ENCODE measurements at places on chromosomes 2 and 18.
A peak's percentile ranks its signal among the peaks of the same experiment; 100 is the strongest.

DNA sequence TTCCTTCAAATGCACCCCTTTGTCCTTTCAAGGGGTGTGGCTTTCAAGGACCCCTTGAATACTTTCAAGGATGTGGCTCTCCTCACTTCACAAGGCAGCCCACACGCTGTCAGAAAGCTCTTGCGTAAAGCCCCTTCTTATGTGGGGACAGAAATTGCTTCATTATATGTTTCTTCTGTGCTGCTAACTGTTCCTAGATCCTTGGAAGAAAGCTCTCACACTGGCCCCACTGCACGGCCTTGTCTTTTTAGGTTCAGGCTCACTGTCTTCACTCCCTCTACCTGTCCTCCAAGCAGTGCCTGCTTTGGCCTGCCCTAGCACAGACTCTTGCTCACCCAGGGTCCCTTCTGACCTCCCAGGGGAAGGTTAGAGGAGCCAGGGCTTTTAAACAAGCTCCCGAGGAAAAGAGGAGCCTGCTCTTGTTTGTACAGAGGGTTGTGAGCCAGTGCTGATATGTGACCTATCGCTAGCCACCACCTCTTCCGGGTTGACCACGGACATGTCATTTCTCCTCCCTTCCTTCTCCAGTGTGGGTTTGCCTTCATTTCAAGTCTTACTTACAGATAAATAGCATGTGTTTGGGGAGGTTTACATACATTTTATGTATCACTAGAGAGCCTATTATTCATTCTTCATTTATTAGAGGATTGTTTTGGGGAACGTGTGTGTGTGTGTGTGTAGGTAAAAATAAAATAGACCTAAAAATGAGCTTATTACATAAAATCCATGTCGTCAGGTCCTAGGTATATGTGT lies 94.7 kb downstream of the RTN4 start:
- no peak for DNase-seq

DNA sequence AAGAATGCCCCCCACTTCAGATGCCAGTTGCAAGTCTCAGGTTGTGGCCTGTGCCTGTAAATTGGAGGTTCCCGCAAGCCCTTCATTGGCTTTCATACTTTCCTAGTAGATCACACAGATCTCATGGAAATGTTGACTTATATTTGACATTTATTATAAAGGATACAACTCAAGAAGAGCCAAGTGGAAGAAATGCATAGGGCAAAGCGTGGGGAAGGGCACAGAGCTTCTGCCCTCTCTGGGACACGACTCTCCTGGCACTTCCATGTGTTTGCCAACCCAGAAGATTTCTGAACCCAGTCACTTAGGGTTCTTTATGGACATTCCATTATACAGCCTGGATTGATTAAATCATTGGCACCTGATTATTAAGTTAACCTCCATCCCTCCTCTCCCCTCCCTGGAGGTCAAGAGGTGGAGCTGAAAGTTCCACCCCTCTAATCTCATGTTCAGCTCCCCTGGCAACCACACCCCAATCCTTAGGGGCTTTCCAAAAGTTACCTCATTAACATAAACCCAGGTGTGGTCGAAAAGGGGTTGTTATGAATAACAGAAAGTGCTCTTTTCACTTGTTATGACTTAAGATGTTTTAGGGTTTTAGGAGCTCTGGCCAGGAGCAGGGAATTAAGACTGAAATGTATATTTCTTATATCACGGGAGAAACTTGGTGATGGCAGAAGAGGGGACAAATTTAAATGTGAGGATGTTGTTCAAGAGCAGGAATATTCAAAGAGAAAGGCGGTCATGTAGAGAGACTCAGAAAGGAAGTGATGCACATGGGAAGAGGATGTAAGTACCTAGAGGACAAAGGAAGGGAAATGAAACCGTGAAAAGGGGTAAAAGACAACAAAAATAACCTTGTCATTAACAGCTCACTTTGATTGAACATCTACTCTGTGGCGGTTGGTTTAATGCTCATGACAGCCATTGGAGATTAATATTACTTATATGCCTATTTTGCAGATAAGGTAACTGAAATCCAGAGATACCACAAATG lies 31.8 kb downstream of the SP100 start:
- DNase-seq = peak; percentile 27

- no peak for DNase-seq
Observed at GRCh38 chr2:100756704-100757103, 63.2 kb upstream of the NPAS2 start.

DNA sequence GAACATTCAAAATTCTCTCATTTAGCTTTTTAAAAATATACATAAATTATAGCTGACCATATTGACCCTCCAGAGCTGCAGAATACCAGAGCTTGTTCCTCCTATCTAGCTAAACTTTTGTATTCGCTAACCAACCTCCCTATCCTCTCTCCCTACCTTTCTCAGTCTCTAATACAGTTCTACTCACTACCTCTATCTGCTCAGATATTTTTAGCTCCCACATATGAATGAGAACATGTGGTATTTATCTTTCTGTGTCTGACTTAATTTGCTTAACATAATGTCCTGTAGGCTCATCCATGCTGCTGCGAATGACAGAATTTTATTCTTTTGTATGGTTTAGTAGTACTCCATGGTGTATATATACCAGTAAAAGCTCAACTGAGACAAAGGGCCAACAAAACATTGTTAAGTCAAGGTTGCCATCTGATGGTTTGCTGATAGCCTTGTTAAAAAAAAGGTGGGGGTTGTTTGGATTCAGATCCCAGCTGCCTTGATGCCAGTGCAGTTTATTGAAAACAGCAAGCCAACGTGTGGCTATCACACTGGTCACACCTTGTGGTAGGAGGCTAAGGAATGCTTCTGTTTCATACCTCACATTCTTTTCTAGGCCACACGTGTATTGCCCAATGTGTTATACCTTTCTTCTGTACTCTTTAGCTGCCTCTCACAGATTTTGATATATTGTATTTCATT lies 101.5 kb downstream of the VWA3B start:
- no peak for DNase-seq

GRCh38 chr2:8595811-8596600 lies 85.8 kb upstream of the ID2 start:
- DNase-seq = no peak

- DNase-seq = no peak
Observed at GRCh38 chr2:126885751-126886210, 12.9 kb upstream of the TEX51 start.

DNA sequence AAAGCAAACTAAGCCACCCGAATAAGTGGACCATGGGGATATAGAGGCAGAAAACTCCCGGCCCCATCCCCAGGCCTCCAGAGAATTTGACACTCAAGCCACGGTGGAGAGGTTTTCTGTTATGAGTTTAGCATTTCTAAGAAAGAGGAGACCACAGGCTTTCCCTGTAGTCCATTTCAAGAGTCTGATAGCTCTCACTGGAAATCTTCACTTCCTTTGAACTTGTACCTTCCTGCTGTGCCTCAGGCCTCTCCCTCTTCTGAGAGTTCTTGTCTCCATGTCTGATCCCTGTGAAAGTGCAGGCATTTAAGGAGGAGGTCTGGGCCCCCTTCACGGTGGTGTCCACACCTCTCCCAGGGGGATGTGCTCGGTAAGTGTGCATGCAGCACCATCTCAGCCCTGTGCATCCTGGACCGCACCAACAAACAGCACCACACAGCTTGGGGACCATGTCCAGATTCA lies 113.7 kb downstream of the BCL2 start:
- peak; percentile 34 for DNase-seq

- DNase-seq = no peak
Observed at GRCh38 chr2:141856215-141856919, 274.4 kb downstream of the LRP1B start.

- no peak for DNase-seq
Observed at GRCh38 chr2:223602972-223603371, 811 bp upstream of the SCG2 start.

- DNase-seq = no peak
Observed at GRCh38 chr2:11343650-11344341, 640 bp downstream of the ROCK2 start.

DNA sequence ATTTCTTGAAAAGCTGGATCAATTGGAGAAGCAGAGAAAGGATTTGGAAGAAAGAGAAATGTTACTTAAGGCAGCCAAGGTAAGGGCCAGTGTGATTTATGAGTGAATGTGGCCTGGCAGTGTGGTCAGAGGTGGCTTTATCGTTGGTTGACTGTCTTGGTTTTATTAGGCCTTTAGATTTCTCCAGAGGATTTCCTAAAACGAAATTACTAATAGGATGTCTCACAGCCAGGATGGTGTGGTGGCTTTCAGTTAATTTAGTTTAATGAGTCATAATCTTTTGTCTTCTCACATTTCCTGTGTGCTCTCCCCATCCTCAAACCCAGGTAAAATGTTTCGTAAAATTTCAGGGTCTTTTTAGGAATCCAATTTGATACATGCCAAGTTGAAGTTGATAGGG lies 100.8 kb downstream of the TAF4B start:
- no peak for DNase-seq

- no peak for DNase-seq
Observed at GRCh38 chr2:36671731-36672130, 24.8 kb upstream of the VIT start.

- no peak for DNase-seq
Observed at GRCh38 chr2:163713534-163714311, 22.1 kb downstream of the FIGN start.

DNA sequence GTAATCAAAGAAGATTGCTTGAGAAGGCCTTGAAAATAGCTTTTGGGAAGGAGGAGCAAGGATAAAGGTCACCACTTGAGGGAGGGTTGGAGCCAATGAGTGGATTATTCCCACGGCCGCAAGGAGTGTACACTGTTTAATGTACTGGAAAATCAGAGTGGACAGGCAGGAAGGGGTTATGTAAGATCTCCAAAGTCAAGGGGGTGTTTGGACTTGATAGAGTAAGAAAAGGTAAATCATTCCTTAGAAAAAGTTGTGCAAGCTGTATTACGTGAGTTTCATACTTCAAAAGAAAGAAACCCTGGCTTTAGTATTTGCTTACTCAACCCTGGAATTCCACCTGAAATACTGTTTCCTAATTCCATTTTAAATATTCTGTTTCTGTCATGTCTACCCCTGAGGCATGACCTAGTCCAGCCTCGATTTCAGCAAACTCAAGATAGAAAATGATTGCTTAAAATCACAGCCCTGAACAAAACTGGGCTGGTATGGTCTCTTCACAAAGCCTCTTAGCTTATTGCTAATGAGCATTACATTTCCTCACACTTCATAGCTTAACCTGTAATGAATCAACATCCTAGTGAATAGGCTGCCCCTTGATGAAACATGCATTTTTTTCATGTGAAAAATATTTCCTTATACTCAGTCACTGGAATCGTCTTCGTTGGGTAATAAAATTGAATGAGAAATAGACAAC lies 1.1 kb downstream of the MREG start:
- no peak for DNase-seq

- DNase-seq = no peak
Observed at GRCh38 chr2:206323486-206323885, 49.0 kb downstream of the ZDBF2 start.

GRCh38 chr2:15748736-15749323 lies 157.2 kb downstream of the DDX1 start:
- DNase-seq = no peak

DNA sequence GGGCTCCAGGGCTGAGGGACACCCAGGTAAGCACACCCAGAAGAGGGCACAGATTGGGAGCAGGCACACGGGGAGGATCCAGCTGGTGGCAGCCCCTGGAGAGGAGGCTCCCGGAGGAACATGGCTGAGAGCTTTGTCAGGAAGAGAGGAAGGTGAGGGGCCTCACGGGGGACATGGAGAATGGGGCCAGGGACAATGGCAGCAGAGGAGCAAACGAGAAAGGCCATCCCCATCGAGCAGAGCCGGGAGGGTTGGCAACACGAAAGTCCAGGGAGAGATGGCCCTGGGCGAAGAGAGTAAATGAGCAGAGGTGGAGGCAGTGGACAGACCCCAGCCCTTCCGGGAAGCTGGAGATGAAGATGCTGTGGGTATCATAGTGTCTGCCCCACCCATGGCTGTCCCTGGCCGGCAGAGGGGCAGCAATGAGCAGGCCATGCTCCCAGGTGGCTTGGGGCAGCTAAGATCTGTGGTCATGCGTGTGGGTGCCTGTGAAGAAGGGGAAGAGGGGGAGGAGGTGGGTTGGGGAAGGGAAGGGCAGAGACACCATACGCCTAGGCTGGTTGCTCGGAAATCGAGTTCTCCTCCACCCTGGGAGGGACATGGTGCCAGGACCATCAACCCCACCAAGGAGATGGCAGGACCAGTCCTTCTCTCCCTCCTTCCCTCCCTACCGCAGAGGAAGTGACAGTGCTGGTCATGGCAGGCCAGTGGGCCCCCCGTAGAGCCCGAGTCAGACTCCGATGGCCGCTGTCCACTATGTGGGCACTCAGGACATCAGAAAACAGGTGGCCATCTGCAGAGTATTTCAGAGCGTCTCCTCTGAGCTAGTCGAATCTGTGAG lies 191.7 kb downstream of the NDUFA10 start:
- no peak for DNase-seq

- no peak for DNase-seq
Observed at GRCh38 chr2:191728750-191729624, 51.1 kb downstream of the NABP1 start.

- no peak for DNase-seq
Observed at GRCh38 chr2:37349231-37349860, 4.9 kb downstream of the QPCT start.

GRCh38 chr2:120958623-120959366 lies 223.1 kb downstream of the GLI2 start:
- DNase-seq = no peak

DNA sequence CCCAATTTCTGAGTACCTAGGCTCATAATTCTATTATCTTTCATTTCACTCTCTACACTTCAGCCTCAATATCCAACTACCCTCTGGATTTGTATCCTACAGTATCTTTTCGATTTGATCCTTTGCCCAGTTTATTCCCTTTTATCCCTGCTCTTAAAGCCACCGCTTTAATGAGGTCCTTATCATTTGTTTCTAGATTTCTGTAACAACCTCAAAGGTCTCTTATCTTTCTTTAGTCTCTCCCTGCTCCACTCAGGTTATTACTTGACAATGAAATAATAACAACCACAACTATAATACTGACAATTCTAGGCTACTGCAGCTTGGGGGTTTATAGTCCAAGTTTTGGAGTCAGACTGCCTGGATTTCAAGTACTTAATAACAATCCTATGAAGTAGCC lies 25.9 kb upstream of the ASNSD1 start:
- no peak for DNase-seq
